ENCODE measurements at places on chromosomes 2 and 18.

- H3K4me1 ChIP-seq, result no peaks in the 10 kb centered on the region
- H3K36me3 ChIP-seq, result no peaks in the 10 kb centered on the region
- no peak for DNase-seq
- no peak overlapping the region for H3K27ac ChIP-seq
- H3K4me3 ChIP-seq, result no peak overlapping the region
Measured at GRCh38 chr2:47644351-47644750, 138.6 kb upstream of the MSH6 start.

DNA sequence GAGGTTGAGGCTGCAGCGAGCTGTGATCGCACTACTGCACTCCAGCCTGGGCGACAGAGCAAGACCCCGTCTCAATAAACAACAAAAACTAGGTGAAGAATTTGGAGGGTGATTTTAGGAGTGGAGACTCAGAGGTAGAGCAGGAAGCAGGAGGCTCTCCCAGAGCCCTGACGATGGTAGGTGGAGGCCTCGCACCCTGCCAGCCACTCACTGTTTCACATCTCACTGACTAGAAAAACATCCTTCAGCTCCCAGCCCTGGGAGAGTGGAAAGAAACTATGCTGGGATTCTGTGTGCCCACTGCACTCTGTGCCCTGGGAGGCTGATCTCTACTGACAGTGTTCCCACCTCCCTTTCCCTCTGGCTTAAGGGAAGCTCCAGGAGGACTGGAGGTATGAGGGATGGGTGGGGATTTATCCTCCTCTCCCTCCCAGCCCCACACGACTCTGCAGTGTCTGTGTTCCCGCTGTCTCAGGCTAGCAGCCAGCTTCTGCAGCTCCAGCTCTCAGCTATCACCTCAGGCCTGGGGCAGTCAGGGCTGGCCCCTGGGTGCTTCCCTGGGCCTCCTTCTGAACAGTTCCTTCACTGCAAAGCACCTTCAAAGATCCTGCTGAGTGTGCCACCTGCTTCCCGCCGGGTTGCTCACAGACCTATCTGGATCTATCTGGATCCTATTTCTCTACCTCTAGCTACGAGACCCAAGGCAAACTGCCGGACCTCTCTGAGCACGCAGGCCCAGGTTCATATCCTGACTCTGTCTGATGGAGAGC, 9.6 kb downstream of the CIB4 start:
- no peak for DNase-seq
- H3K4me1 ChIP-seq, result no peaks in the 10 kb centered on the region
- H3K4me3 ChIP-seq, result no peak overlapping the region
- no peaks in the 10 kb centered on the region for H3K36me3 ChIP-seq
- no peaks in the 10 kb centered on the region for H3K27me3 ChIP-seq
- no peak overlapping the region for H3K27ac ChIP-seq

- no peak overlapping the region for H3K27ac ChIP-seq
- no peaks in the 10 kb centered on the region for H3K36me3 ChIP-seq
- peaks cover 13% of the 10 kb centered on the region for H3K27me3 ChIP-seq
- DNase-seq, result no peak
- H3K4me1 ChIP-seq, result no peaks in the 10 kb centered on the region
Measured at GRCh38 chr2:24984912-24985311, 13.2 kb upstream of the DNAJC27 start.

GRCh38 chr2:231640241-231640640, 47.6 kb downstream of the TEX44 start:
- H3K27ac ChIP-seq, result no peak overlapping the region
- H3K4me3 ChIP-seq, result no peak overlapping the region
- peaks cover 17% of the 10 kb centered on the region for H3K4me1 ChIP-seq
- no peak for DNase-seq

DNA sequence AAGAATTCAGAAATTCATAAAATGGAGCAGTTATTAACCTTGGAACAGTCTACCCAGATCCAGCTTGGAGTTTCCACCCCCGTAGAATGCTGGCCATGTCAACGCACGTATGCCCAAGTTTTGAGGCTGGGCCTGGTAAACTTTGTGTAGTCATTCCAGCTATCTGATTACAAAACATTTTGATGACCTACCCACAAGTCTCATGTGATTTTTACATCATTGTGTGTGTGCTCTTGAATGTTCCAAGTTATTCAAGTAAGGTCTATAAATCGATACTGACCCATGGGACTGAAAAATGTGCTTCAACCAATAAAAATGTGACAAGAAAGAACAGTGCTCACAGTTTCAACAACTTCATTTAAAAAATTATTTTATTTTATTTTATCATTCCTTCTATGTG, 32.5 kb upstream of the ICOS start:
- peaks cover 3% of the 10 kb centered on the region for H3K4me1 ChIP-seq
- peaks cover 16% of the 10 kb centered on the region for H3K36me3 ChIP-seq
- no peak for DNase-seq
- H3K4me3 ChIP-seq, result no peak overlapping the region
- no peak overlapping the region for H3K27ac ChIP-seq
- no peaks in the 10 kb centered on the region for H3K27me3 ChIP-seq

GRCh38 chr18:32037616-32038015, 19.0 kb downstream of the RNF125 start:
- H3K27me3 ChIP-seq, result no peaks in the 10 kb centered on the region
- H3K36me3 ChIP-seq, result peaks cover 78% of the 10 kb centered on the region
- no peak overlapping the region for H3K27ac ChIP-seq
- no peak overlapping the region for H3K4me3 ChIP-seq

DNA sequence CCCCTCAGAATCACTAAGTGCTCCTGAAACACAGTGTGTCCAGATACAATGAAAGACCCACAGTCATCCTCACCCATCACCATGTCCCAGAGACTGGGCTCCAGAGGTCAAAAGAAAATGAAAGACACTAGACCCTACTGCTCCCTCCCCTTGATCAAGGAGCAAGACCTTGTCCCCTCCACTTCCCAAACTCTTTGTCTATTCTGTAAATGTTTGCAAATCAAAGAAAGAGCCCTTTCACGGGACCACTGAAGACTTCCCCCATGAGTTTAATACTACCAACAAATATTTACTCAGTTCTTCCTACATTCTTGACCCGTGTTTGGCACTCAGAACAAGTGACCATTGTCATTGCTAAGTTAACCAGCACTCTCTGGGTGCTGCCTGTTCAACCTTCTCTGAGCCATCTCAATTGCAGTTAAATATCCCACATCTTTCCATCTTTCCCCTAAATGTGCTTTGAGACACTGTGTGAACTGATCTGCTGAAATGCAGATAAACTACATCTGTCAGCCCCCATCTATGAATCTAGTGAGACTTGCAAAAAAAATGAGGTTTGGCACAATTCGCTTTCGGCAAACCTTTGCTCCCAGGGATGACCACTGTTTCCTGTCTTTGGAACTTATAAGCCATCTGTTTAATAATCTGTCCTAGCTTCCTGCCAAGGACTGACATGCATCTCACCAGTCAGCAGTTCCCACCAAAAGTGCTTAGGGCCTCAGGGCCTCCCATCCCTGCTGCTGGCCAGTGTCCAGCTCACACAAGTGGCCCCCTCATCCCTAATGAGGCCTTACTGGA, 170.3 kb downstream of the GFPT1 start:
- H3K27ac ChIP-seq, result no peak overlapping the region
- no peak overlapping the region for H3K4me3 ChIP-seq
- H3K36me3 ChIP-seq, result no peaks in the 10 kb centered on the region
- H3K27me3 ChIP-seq, result peaks cover 7% of the 10 kb centered on the region
- no peaks in the 10 kb centered on the region for H3K4me1 ChIP-seq

DNA sequence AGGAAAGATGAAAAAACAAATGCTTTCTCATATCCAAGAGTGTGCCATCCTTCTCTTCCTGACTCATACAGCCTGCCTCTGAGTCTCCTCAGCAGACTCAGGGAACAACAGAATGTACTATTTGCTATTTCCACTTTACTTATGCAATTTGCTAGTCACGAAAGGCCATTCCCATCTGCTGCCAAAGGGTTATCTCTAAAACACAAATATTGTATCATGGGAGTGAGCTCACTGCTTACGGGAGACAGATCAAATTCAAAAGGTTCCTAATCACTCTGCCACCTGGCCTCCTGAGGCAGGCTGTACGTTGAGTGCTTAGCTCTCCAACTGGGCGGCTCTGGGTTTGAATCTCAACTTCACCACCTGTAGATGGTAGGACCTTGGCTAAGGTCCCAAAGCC, 92.0 kb downstream of the GAREM1 start:
- DNase-seq, result no peak
- H3K4me3 ChIP-seq, result no peak overlapping the region
- no peaks in the 10 kb centered on the region for H3K27me3 ChIP-seq
- H3K4me1 ChIP-seq, result no peaks in the 10 kb centered on the region
